ENCODE measurements at places on chromosomes 16 and 17. TPM values are rescaled to one million over a fixed set of nuclear protein-coding genes. Genes with fewer than 3 reads are reported as not detected.

The TXNL4B gene
- total RNA-seq = 7.7 TPM

The SLC47A1 gene
- total RNA-seq = 4.6 TPM

The ERAL1 gene
- 37.2 TPM for total RNA-seq

The COPS3 gene
- total RNA-seq = 83.8 TPM

The CCDC78 gene
- 0.49 TPM for total RNA-seq

The KRT14 gene
- not detected for total RNA-seq

The CXCL16 gene
- 3.9 TPM for total RNA-seq
